A549 treated with GW870086 at 1 μM for 4 hours (cell line): ENCODE measurements at places on chromosomes 6 and 20. TPM values are rescaled to one million over a fixed set of nuclear protein-coding genes. Genes with fewer than 3 reads are reported as not detected.

The SLC25A27 gene
- total RNA-seq: 0.44 to 1.3 TPM (median 0.47 TPM) in 5 replicates

The KCNK15 gene
- 0.32 to 0.75 TPM (median 0.60 TPM) in 5 replicates for total RNA-seq

The EYA2 gene
- 1.7 to 2.7 TPM (median 2.4 TPM) in 5 replicates for total RNA-seq

The FGD2 gene
- total RNA-seq: not detected in 5 replicates

The PGBD1 gene
- 4.6 to 5.1 TPM (median 5.0 TPM) in 5 replicates for total RNA-seq

The LY6G6C gene
- 0.14 TPM in 1 of 5 replicates, not detected in the others for total RNA-seq

The BPIFB1 gene
- total RNA-seq: 0.08 to 0.10 TPM in 2 of 5 replicates, not detected in the others

The RIMS1 gene
- total RNA-seq: 0.02 TPM in 1 of 5 replicates, not detected in the others

The SOX12 gene
- 18.8 to 25.4 TPM (median 23.4 TPM) in 5 replicates for total RNA-seq

The ECT2L gene
- not detected in 5 replicates for total RNA-seq

The TCF19 gene
- 11.9 to 14.7 TPM (median 12.7 TPM) in 5 replicates for total RNA-seq

The AURKA gene
- 99.1 to 112 TPM (median 106 TPM) in 5 replicates for total RNA-seq

The MACROD2 gene
- total RNA-seq: 0.34 to 0.93 TPM (median 0.45 TPM) in 5 replicates

The ZBP1 gene
- 0.13 TPM in 1 of 5 replicates, not detected in the others for total RNA-seq

The WFDC12 gene
- not detected in 5 replicates for total RNA-seq

The SMLR1 gene
- total RNA-seq: not detected in 5 replicates

The SLC35D3 gene
- 0.05 to 0.09 TPM in 2 of 5 replicates, not detected in the others for total RNA-seq

The C6orf58 gene
- total RNA-seq: 0.24 to 0.25 TPM in 2 of 5 replicates, not detected in the others

The MOG gene
- total RNA-seq: not detected in 5 replicates

The PAK5 gene
- not detected in 5 replicates for total RNA-seq

The PRPF6 gene
- total RNA-seq: 49.9 to 54.3 TPM (median 53.6 TPM) in 5 replicates

The BNIP5 gene
- total RNA-seq: 0.06 TPM in 1 of 5 replicates, not detected in the others

The KHDC3L gene
- not detected in 5 replicates for total RNA-seq

The AVP gene
- not detected in 5 replicates for total RNA-seq

The FUT9 gene
- not detected in 5 replicates for total RNA-seq

The ATG5 gene
- total RNA-seq: 21.1 to 26.5 TPM (median 23.6 TPM) in 5 replicates

The NHSL1 gene
- 2.3 to 4.7 TPM (median 4.0 TPM) in 5 replicates for total RNA-seq

The PAX1 gene
- total RNA-seq: not detected in 5 replicates

The OR2J3 gene
- not detected in 5 replicates for total RNA-seq

The CTAGE9 gene
- not detected in 5 replicates for total RNA-seq

The TREM2 gene
- not detected in 5 replicates for total RNA-seq

The LY86 gene
- total RNA-seq: not detected in 5 replicates

The HLA-DQB2 gene
- not detected in 5 replicates for total RNA-seq

The HLA-DPB1 gene
- total RNA-seq: not detected in 5 replicates

The HTR1E gene
- not detected in 5 replicates for total RNA-seq

The ELOVL2 gene
- 4.7 to 7.1 TPM (median 6.8 TPM) in 5 replicates for total RNA-seq

The SLC2A10 gene
- total RNA-seq: not detected in 5 replicates

The HDGFL1 gene
- not detected in 5 replicates for total RNA-seq

The SLC17A2 gene
- not detected in 5 replicates for total RNA-seq

The DSN1 gene
- total RNA-seq: 21.4 to 27.4 TPM (median 24.5 TPM) in 5 replicates

The ZC2HC1B gene
- not detected in 5 replicates for total RNA-seq

The RHAG gene
- 0.06 to 0.15 TPM (median 0.09 TPM) in 3 of 5 replicates, not detected in the others for total RNA-seq

The FAM217A gene
- not detected in 5 replicates for total RNA-seq

The DEFB119 gene
- total RNA-seq: not detected in 5 replicates

The METTL24 gene
- total RNA-seq: not detected in 5 replicates

The DTNBP1 gene
- 11.4 to 14.9 TPM (median 13.6 TPM) in 5 replicates for total RNA-seq

The SOX18 gene
- total RNA-seq: 1.7 to 2.6 TPM (median 2.2 TPM) in 5 replicates

The PHACTR1 gene
- 0.09 TPM in 1 of 5 replicates, not detected in the others for total RNA-seq

The PTK6 gene
- 2.5 to 3.1 TPM (median 2.9 TPM) in 5 replicates for total RNA-seq

The NT5E gene
- total RNA-seq: 19.9 to 36.6 TPM (median 30.3 TPM) in 5 replicates

The ELOVL4 gene
- total RNA-seq: 1.4 to 1.8 TPM (median 1.6 TPM) in 5 replicates

The IMPG1 gene
- not detected in 5 replicates for total RNA-seq

The RAET1L gene
- total RNA-seq: 0.43 to 0.93 TPM (median 0.63 TPM) in 5 replicates

The CRISP2 gene
- total RNA-seq: not detected in 5 replicates

The UBE2C gene
- 225 to 255 TPM (median 251 TPM) in 5 replicates for total RNA-seq
